ENCODE measurements at places on chromosomes 12 and 14.

GRCh38 chr14:33733721-33734120 is 217.2 kb downstream of the EGLN3 start:
- no peak for DNase-seq

- no peak for DNase-seq
Observed at GRCh38 chr12:30126944-30127343, 343.2 kb upstream of the TMTC1 start.

DNA sequence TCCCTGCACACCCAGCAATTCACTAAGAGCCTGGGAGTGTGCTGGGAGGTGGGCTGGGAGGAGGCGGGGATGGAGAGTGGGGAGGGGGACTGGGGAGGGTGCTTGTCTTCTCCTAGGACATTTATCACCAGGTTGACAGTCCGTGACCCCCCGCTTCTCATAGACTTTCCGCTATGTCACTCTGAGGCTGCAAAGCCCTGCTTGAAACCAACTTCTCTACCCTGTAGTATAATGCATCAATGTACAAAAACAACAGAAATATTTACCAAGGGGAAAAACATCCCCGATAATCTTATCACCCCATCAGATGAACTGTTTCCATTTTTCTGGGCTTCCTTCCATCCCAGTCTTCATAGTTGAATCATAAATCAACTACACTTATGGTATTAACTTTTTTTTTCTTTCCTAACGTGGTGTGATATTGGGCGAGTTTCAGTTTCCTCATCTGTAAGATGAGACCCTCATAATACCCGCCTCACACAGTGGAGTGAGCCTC is 28.6 kb upstream of the BATF start:
- no peak for DNase-seq

- DNase-seq = no peak
Observed at GRCh38 chr14:86675059-86675458, 1145.1 kb downstream of the FLRT2 start.

GRCh38 chr12:91176915-91177314 is 5.7 kb downstream of the DCN start:
- no peak for DNase-seq

DNA sequence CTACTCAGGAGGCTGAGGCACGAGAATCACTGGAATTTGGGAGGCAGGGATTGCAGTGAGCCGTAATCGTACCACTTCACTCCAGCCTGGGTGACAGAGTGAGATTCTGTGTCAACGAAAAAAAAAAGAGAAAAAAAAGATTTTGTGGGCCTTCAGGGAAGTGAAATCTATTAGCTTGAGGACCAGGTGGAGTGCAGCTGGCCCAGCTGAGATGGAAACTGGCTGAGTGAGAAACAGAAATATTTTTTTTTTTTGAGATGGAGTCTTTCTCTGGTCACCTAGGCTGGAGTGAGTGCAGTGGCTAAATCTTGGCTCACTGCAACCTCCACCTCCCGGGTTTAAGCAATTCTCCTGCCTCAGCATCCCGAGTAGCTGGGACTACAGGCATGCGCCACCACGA is 2.3 kb upstream of the CLEC4C start:
- no peak for DNase-seq

GRCh38 chr14:39430762-39431415 is 1.3 kb downstream of the FBXO33 start:
- peak; percentile 4 for DNase-seq

- DNase-seq = no peak
Observed at GRCh38 chr12:128365651-128366231, 98.8 kb downstream of the TMEM132C start.

- no peak for DNase-seq
Observed at GRCh38 chr12:26195641-26196420, 458 bp downstream of the SSPN start.

DNA sequence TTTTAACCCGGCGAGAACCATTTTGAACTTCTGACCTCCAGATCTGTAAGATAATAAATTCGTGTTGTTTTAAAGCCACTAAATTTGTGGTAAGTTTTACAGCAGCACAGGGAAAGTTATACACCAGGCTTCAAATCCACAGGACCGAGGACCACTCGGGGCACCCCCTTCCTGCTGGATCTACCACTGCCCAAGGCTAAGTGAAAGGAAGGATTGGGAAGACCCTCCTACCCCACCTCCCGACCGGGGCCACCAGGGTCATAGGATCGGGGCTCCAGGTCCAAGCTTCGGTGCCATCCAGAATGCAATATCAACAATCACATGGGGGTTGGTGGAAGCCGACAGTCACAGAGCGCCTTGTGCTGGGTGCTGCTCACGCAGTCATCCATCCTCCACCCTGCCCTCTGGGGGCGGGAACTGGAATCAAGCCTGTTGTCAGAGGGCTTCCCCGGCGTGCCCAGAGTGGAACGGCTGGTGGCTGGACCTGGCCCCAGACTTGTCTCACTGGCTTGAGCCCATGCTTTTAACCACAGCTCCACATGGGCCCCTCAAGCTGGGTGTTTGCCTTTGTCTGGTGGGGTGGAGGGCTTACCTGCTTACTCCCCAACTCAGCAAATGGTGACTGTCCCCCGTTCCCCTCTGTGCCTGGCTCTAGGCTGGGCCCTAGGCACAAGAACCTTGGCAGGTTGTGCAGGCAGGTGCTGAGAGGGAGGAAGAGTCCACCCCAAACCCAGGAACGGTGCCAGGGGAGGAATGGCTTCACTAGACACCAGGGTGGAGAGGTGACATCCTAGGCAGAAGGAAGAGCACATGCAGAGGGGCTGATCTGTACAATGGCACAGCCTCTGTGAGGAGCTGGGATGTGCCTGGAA is 180.3 kb upstream of the RTL1 start:
- no peak for DNase-seq

GRCh38 chr12:96698965-96699364 is 208.1 kb upstream of the NEDD1 start:
- no peak for DNase-seq

GRCh38 chr12:99284161-99284560 is 363.4 kb upstream of the GARIN6 start:
- no peak for DNase-seq

GRCh38 chr14:84959851-84960520 is 570.0 kb upstream of the FLRT2 start:
- no peak for DNase-seq

- no peak for DNase-seq
Observed at GRCh38 chr14:102049258-102050025, 37.4 kb downstream of the HSP90AA1 start.

- no peak for DNase-seq
Observed at GRCh38 chr12:57027805-57028153, 11.4 kb upstream of the TAC3 start.

- peak; percentile 72 for DNase-seq
Observed at GRCh38 chr12:48817873-48818830, at the start of gene CACNB3. CACNB3 (plus strand) TSS chr12:48818496; CDS start chr12:48818930, 434 bp downstream.

DNA sequence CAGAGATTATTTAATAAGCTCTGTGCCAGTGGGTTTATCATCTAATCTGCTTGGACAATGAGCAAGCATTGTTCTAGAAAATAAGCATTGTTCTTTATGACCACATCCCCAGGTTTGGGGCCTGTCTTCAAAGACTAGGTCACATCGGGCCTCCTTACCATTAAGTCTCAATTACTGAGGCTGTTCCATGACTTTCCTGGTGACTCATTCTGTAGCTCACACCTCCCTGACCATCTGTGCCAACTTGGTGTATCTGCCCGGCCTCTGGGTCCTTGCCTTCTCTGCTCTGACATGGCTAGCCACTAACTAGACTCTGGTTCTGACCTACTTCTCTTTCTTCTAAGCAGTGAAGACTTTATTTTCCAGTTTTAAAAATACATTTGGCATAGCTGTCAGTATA is 44.4 kb upstream of the PLEKHA5 start:
- no peak for DNase-seq

DNA sequence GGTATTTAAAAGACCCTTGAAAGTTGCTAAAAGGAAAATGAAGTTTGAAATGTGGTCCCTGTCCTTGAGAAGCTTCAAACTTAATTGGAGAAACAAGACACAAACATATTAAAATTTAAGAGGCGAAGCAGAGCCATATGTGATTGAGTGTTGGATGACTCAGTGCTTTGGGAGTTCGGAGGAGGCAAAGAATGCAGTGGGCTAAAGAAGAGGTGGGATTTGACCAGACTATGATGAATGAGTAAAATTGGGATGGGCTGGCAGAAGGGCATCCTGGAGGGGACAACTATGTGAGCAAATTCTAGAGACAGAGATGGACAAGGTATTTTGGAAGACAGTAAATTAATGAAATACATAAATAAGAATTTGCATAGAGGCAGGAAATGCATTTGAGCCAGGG is 358.6 kb downstream of the EGLN3 start:
- no peak for DNase-seq

- peak; percentile 87 for DNase-seq
Observed at GRCh38 chr12:109844983-109845823, 12.0 kb upstream of the TRPV4 start.

- DNase-seq = no peak
Observed at GRCh38 chr12:31274520-31275300, 51.2 kb downstream of the SINHCAF start.

- DNase-seq = no peak
Observed at GRCh38 chr14:75109877-75110276, 17.0 kb downstream of the NEK9 start.

- peak; percentile 82 for DNase-seq
Observed at GRCh38 chr14:75232597-75232996, 46.0 kb upstream of the FOS start.

DNA sequence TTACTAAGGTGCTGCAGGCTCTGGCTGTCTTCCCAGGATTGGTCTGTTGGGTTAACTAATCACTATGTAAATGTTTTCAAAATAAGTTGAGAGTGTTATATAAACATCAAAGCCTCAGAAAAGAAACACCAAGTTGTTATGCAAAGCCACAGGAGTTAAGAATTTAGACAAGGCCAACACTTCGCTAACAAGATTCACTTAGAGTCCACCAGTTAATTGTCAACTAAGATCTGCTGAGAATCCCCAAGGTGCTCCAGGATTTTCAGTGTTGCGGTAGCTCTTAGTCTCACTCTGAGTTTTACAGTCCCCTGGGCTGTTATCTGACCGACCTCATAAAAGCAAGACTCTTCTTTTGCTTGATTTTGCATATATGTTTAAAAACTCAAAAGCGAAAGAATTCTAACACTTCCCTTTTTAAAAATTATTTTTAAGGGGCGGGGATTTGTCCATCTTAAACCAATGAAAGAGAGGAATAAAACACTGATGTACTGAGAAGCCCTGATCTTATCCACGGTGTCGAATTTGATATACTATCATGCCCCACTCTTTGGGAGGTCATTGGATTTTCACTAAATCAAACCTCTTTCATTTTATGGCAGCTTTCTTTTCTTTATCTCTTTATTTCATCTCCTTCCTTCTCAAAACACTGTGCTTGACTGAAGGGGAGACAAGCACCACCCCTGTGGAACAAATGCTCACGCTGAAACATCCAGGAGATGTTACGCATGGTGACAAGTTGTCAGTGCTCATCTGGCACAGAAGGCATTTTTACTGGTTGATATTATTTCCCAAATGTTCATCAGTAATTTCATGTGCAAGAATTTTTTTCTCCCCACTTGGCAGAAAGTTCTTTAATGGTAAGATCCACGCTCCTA is 7.0 kb downstream of the NIN start:
- peak; percentile 34 for DNase-seq

DNA sequence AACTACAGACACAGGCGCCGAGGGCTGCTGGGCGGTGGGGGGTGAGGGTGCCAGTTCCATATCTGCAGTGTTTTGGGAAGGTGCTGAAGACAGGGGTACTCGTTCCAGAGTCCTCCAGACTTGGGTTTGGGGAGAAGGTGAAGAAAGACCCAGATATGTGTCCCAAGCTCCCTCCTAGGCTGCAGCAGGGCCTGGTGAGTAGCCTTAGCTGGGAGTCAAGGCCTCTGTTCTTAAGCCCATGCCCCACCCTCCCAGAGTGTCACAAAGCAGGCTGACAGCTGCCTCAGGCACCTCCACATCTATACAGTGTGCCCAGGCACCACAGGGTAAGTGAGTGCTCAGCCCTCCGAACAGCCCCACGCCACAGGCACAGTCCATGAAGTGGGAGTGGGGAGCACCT is 4.3 kb downstream of the NCKAP5L start:
- DNase-seq = no peak

GRCh38 chr12:21413369-21414277 is 23.8 kb upstream of the PYROXD1 start:
- no peak for DNase-seq

DNA sequence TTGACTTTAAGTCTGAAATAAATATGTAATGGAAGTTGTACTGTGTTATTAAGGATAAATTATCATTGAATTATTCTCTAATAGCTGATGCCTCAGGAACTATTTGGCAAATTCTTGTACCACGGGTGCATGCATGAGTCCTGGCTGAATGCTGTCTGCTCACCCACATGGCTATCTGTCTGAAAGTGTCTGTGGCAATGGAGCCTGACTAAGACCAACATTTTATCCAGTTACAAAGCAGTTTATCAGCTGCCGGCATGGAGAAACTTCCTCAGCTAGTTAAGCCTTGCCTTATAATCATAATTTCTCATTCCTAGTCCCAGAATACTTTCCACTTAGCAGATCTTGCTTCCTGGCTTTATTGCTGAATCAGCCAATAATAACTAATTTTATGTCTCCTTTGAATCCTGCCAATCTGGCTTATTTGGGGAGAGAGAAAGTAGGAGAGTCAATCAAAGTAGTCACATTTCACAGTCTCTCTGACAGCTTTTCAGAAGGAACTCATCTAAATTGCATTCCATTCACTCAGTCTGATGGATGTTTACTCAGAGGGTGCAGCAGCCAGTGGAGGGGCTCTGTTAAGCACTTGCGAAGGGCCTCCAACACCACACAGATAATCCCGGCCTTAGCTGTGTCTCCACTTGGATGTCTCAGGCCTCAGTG is 280.6 kb upstream of the CLEC14A start:
- DNase-seq = no peak

DNA sequence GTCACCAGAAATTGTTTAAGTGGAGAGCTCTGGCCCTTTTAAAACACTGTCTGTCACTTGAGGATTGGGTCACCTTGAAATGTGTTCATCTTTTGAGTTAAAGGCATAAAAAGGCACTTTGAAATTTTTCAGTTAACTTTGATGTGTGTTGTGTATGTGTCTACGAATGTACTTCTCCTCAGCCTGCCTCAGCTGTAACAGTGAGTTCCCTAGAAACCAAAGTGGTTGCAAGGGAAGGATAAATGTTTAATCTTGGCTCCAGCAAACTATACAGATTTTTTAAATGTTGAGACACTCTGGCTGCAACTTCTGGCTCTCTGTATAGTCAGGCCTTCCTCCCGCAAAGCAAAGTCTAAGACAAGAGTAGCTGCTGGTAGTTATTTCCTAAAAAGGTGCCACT is 8.3 kb downstream of the DERA start:
- DNase-seq = no peak

DNA sequence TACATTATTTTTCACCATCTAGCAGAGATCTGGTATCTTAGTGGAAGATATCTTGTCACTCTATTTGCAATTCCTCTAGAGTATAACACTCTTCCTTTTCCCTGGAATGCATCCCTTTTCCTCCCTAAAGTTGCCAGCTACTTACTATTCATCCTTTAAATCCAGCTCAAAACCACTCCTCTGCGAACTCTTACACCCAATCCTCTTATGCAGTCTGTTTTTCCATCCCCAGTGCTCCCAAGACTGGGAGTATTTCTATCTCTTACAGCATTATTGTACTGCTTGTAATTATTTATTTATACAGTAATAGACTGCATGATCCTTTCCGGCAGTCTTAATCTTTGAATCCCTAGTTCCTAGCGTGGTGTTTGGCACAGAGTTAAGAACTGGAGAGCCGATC is 2.9 kb upstream of the SRGAP1 start:
- no peak for DNase-seq

- DNase-seq = no peak
Observed at GRCh38 chr14:23639891-23640523, 3.8 kb downstream of the DHRS2 start.

- DNase-seq = no peak
Observed at GRCh38 chr12:16603260-16603915, 2.6 kb downstream of the LMO3 start.
